ENCODE measurements at places on chromosomes 3 and 15.

DNA sequence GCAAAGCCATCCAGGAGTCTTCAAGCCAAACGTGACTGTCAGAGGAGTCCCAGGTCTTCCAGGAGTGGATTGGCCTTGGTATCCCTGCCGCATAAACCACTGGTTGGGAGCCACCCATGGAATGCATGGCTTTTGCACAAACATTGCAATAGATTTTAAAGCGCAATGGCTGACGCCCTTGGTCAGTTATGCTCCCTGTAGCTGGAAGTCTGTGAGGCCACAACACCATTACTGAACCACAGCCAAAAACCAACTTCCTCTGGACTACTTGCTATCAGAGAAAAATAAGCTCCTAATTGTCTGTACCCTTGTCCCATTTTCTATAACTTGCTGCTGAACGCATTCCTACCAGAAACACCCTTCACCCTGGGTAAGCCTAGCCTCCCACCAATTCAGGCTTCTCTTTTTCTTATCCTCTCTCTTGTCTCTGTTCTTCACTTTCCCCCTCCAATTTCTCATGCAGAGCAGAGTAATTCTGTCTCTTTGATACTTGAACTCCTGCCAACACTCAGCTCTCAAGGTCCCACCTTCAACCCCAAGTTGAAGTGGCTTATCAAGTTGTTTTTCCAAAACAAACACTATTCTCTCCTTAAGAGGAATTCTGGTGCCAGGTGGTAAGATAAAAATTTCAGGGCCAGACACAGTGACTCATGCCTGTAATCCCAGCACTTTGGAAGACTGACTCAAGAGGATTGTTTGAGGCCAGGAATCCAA, 176.4 kb upstream of the UBE2E1 start:
- no peak for DNase-seq

DNA sequence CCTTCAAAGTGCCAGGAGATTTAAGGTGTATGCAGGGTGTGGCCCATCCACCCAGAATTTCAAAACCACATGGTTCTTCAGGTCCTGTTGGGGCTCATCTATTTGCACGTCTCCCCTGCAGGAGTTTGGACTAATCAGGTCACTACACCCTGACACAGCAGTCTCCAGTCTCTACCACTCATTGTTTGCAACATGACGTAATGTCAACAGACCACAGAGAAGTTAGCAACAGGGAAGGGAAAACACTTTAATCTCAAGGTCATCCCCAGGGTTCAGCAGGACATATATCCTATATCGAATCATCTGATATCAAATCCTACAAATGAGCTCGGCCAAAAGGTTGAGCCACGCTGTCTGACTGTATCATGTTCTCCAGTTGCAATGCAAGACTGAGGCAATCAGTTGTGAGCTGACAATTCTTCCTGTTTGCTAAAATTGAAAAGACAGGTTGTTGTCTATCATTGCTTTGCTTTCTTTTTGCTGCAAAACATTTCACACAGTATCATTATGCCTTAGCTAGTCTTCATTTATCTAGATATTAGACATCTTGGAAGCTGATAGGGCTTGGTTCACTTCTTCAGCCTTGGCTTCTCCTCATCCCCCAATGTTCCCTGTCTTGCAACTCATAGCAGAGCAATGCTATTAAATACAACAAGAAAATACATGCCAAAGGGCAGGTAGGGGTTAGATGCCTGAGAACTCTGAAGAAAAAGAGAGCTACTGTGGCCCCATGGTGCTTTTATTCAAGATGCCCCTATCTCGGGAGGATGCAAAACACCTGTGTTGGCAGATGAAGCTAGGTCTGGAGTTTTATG, 13.4 kb upstream of the LEKR1 start:
- no peak for DNase-seq

GRCh38 chr3:149487598-149488197, 13.2 kb downstream of the TM4SF4 start:
- peak; percentile 27 for DNase-seq

DNA sequence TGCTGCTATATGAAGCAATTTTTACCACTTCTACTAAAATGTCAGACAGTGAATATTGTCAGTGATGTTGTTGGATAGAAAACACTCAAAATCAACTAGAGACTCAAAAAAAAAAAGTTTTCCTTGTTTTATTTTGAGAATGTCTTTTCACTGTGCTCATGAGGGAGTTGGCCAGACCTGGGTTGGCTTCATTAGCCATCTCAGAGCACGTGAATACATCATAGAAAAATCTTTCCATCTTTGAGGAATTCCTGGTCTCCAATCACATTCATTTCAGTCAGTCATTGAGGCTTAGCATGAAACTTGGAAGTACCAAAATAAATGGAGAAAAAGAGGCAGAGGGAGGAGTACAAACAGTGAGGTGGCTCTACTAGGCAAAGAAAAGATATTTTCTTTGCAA, 57.6 kb upstream of the CMSS1 start:
- DNase-seq, result no peak

DNA sequence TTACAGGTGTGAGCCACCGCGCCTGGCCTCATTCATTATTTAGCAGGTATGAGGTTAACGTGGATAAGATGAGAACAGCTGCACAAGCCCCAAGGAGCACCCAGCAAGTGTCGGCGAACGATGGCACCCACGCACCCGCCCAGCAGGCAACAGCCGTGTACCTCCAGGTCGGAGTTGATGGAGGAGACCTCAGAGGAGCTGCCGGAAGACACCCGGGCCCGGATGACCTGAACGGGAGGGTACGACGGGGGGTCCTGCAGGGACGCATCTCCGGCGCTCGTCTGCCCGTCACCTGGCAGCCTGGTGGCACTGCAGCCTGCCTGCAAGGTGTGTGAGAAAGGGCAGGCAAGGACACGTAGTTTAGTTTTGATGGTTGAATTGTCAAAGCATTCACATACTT, 29.1 kb downstream of the TMEM44 start:
- no peak for DNase-seq
